Activated CD8-positive, alpha-beta T cell treated with anti-CD3 and anti-CD28 coated beads for 36 hours (primary cell): ENCODE measurements at places on chromosomes 13 and 19. TPM values are rescaled to one million over a fixed set of nuclear protein-coding genes. Genes with fewer than 3 reads are reported as not detected.

Gene TEX29
- total RNA-seq: 0.67 TPM

Gene C13orf42
- not detected for total RNA-seq

Gene KLK5
- total RNA-seq: not detected

Gene NLRP5
- total RNA-seq: not detected

Gene TEX26
- total RNA-seq: not detected

Gene FFAR2
- not detected for total RNA-seq

Gene KLK4
- not detected for total RNA-seq
